Uterus (tissue), 4 donors: ENCODE measurements at places on chromosomes 6 and 20. TPM values are rescaled to one million over a fixed set of nuclear protein-coding genes. Genes with fewer than 3 reads are reported as not detected.

GRCh38 chr6:167525774-167526173, 200.9 kb downstream of the TTLL2 start:
- DNase-seq = no peak

RNF217 gene
- 22.9 TPM for total RNA-seq

DNA sequence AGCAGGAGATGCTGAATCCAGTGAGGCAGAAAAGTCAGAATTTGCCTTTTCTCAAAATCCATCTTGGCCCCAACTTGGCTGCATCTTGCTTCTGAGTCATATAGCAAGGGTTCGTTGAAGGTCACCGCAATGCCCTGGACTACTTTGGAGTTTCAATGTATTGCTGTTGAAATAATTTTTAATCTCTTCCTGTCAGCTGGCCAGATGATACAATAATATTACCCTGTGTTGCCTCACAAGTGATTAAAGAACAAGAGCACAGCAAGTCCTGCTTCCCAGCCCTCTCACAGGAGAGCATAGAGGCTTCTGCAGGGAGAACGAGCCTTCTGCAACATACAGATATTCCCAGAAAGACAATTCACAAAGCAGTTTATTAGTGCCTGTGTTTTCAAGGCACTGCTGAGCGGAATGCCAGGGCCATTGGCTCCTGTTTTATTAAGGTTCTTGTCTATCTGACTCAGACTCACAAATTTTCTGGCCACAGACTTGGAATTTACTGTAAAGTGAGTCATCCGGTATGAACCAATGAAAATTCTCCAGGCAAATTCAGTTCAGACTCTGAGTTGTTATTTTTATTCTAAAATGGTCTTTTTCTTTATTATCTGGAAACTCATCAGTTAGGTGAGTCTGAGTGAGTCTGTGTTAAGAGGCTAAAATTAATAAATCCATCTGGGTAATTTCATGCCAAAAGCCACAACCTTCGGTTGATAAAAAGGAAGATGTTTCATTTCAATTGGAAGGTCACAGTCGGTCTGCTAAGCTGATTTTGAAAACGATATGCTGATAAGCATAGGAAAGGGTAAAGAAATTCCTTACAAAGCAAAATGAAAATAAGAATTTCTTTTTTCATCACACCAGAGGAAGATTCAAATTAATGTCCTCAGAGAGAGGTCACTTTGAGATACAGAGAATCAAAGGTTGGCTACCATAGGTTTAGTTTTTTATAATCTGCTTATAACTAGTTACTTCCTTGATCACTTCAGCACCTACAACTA, 289.4 kb upstream of the STXBP5 start:
- peak; percentile 22 for DNase-seq

CAGE1 gene
- not detected for total RNA-seq

FRK gene
- 1.8 TPM for total RNA-seq

DNA sequence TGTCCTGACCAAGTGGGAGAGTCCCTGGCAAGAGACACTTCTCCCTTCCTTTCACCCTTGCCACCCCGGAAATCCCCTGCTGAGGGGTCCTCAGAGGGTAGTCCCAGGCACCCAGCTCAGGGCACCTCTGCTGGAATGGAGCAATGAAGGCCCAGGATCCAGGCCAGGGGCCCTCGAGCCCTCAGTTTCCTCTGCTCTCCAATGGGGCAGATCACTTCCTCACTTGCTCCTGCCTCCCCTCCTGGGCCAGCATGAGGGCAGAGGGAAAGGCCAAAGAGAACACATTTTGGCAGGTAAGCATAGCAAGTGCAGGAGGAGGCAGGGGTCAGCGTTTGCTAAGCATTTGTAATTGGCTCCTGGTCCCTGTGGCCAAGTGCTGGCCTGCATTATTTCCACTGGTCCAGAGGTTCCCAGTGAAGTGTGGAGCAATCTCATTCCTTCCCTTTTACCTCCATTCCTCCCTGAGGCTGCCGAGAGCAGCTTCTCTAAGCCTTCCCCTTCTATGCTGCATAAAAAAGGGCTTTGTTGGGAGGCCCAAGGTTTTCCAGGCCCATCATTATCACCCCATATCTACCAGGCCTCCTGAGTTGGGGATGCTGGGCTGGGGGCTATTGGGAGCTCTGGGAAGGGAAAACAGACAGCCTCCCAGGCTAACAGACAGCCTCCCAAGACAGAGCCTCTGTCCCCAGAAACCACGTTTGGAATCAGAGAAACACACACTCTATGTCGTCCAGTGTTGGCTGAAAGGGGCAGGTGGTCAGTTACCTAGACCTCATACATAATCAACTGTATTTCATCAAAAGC, 28.8 kb upstream of the VEGFA start:
- DNase-seq = no peak

GRCh38 chr6:143098054-143098671, 37.5 kb downstream of the AIG1 start:
- no peak for DNase-seq

DNA sequence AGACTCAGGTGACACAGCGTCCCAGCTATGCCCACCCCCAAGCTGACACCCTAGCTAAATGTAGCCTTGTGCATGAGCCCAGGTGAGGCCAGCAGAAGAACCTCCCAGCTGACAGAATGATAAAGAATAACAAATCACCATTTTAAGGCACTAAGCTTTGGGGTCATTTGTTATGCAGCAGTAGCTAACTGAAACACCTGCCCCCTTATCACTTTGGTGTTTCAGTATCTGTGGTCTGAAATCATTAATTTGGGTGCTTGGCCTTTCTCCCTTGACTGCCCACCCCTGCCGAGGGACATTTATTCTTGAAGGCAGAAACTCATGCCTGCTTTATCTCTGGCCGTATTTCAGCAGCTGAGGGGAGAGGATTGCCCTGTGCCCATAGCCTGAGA, 30.0 kb downstream of the DACT2 start:
- no peak for DNase-seq

DNA sequence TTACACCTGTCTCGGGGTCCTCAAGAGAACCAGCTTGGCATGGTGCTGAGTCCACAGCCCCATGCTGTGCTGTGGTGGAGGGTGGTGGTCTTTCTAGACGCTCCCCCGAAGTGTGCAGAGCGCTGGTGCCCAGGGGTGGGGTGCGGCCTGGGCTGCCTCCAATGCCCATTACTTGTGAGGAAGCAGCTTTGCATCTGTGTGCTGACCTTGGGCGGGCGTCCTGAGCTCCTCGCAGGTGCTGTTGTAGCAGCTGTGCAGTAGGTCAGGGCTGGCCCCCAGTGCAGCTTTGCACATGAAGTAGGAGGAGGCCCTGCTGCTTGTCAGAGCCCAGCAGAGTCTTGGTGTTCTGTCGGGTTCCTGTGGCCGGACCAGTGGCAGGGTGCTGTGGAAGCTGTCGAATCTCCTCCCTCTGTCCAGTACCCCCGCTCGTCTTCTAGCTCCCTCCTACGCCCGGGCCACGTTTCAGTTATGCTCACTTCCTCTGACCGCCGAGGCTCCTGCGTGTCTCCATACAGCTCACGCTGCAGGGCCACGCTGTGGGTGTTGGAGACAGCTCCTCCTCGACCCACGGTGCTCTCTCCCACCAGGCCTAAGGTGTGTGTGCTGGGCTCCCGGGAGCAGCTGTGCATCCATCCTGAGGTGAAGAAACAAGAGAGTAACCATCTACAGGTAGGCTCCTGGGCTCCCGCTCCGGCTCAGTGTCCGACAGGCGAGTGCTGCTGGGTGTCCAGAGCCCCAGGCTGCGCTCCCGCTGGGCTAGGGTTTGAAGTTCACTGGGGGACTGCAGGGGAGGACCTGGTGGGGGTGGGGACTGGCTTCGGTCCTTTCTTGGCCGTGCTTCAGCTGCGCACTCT, 4.1 kb downstream of the RTEL1 start:
- DNase-seq = no peak

TMEM242 gene
- 11.5 TPM for total RNA-seq

- no peak for DNase-seq
These were observed 48.9 kb downstream of the HDDC2 start for GRCh38 chr6:125252891-125253290.
